ENCODE measurements at places on chromosomes 3 and 15.

- no peak for DNase-seq
Measured at GRCh38 chr15:29593111-29593510, 229.2 kb downstream of the TJP1 start.

DNA sequence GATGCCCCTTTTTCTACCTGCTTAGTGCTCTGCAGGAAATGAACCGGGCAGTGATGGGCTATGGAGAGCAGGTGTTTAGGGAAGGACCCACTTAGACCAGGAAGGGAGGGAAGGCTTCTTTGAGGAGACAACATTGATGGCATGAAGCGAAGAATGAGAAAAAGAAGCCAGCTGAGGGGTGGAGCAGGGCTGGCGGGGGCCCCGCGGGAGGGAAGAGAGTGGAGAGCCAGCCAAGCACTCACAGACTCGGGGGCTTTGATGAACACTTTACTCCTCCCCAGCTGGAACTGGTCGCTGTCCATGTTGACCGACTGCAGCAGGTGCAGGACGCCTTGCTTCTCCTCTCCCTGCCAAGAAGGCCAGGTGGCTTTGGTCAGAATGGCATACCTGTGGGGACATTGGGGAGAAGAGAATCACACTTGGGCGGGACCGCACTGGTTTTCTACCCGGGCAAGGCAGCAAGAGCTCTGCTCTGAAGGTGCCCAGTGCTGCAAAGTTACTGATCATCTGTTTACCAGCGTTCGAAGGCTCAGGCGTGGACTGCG lies 28.4 kb upstream of the LDHAL6B start:
- no peak for DNase-seq

DNA sequence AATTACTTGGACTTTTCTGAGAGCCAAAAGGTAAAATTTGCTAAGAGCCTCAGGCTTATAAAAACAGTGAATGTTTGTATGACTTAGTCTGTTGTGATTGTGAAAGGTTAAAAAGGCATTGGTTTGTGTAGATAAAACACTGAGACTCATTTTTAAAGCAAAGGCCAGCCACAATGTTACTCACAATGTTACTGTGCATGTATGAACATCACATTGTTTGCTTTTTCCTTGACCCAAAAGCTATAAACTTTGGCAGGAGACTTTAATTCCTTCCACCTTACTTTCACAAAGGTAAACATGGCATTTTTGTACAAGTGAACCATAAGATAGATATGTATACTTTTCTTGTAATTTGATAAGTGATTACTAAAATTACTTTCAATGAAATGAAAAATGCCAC lies 70.5 kb downstream of the NPAP1 start:
- no peak for DNase-seq

GRCh38 chr3:186254676-186255650 lies 107.1 kb downstream of the DGKG start:
- no peak for DNase-seq

GRCh38 chr15:39666677-39667076 lies 85.8 kb downstream of the THBS1 start:
- DNase-seq = no peak

DNA sequence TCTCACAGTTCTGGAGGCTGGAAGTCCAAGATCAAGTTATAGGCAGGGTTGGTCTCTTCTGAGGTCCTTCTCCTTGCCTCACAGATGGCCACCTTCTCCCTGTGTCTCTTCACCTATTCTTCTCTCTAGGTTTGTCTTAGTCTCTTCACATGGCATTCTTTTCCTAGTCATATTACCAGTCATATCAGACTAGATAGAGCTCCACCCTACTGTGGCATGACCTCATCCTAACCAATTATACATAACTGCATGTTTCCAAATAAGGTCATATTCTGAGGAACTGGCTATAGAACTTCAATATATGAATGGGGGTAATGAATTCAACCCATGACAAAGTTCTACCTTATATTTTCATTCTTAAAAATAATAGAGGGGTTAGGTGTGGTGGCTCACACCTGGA lies 196.4 kb upstream of the UBE3A start:
- no peak for DNase-seq

GRCh38 chr15:70357453-70357852 lies 259.7 kb upstream of the TLE3 start:
- DNase-seq = no peak

DNA sequence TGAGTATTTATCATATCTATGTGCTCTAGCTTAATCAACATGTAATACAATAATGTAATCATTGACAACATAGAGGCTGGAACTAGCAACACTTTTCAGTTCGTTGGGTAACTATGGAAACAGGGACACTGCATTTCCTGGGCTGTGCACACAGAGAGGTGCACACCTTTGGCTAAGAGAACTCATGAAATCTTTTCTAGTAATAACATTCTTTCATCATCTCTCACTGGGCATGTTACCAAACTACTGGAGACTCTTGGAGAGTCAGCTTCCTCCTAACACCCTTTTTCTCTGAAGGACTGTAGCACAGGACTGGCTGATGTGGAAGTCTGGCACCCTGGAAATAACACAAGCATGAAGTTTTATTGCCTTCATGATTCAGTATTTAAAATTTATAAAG lies 135.6 kb downstream of the KCNMB2 start:
- DNase-seq = no peak
